Tongue (tissue), 3 donors: ENCODE measurements at places on chromosomes 7 and 10.

DNA sequence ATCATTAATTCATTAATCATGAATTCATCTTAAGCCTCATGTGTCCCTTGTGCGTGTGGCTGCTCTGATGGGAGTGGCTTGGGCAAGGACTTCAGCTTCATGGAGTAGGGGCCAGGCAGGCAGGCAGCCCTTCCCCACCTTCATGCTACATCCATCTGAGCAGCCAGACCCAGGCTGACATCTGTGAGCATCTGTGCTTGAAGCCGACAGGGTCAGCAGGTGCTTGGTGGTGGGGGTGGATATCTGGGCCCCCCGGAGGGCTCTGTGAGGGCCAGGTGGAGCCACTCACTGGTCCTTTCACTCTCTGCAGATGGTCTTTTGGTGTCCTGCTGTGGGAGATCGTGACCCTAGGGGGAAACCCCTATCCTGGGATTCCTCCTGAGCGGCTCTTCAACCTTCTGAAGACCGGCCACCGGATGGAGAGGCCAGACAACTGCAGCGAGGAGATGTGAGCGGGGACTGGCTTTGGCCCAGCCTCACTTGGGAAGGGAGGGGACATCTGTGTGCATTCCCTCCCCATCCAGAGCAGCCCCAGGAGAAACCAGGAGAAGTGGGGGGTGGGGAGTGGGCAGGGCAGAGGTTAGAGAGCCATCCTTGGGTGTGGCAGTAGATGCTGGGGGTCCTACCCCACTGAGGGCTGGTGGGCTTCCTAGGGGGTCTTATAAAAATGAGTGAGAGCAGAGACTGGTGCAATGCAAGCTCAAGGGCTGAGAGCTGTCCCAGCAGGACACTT lies 14.7 kb upstream of the CSGALNACT2 start:
- DNase-seq = no peak

DNA sequence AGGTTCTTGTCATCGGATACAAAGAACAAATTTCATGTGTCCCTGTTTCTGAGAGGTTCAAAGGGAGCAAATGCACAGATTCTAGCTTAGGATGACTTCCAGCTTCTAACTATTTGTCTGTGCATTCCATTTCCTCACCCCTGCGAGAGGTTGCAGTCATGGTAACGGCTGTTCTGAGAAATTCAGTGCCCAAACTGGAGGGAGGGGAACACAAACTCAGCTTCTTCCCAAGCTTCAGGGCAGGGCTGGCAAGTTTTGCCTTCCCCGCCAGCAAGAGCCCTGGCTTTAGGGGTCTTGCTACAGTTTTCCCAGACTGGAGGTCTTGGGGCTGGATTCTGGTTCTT lies 11.1 kb downstream of the FAS start:
- peak; percentile 15 for DNase-seq

DNA sequence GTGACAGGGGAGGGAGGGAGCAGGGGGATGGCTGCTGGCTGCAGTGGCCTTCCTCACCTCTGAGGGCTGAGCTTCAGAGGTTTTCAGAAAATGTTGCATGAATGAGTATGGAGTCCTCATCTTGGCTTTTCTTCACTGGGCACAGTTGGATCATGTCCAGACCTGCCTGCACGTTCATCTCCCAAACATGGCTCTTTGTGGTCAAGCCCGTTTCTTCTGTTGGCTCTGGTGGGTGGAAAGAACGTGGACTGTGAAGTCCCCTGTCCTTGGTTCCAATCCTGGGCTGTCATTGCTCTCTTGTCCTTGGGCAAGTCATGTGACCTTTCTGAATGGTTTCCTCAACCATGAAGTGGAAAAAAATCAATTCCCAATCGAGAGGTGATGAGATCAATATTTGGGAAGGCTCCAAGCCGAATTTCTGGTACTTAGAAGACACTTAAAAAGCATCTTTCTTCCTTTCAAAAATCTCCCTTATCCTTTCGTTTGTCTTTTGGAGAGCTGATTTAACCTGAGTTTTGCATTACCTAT lies 34.5 kb downstream of the TSPAN14 start:
- no peak for DNase-seq

GRCh38 chr10:6095810-6096570 lies 7.2 kb downstream of the RBM17 start:
- no peak for DNase-seq

- no peak for DNase-seq
These were observed 834.4 kb upstream of the MBL2 start for GRCh38 chr10:53606981-53607380.

DNA sequence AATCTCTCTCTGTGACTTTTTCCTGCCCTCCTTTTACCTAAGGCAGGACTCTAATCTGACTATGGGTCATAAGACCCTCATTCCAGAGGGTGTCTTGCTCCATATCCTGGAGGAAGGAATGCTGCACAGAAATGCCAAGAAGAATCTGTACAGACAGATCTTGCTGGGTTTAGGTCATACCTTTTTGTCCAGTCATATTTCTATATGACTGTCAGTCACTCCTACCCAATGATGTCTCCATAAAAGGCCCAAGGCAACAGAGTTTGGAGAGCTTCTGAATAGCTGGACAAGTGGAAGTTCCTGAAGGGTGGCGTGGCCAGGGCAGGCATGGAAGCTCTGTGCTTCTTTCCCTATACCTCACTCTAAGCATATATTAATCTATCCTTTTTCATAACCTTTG lies 47.5 kb downstream of the FEZF1 start:
- DNase-seq = no peak

GRCh38 chr10:102431452-102432124 lies 786 bp downstream of the CUEDC2 start:
- DNase-seq = no peak
